ENCODE measurements at places on chromosomes 12 and 14.

GRCh38 chr12:94027561-94027960, 120.8 kb upstream of the PLXNC1 start:
- DNase-seq: no peak

DNA sequence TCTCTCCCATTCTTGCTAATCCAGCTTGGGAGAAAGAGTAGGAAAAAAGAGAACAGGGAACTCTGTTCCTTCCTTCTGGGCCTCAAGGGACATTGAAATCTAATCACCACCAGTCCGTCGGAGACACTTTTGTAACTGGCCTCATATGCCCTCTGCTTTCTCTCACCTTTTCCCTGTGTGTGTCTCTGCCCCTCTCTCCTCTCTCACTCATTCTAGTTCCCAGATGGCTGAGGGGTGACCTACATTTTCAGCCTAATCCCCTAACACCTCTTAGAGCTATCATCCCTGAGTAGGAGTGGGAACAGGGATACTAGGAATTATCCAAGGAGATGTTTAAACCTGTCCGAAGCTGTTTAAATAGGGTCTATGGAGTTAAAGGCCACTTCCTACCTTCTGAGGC, 8.9 kb upstream of the PCK2 start:
- no peak for DNase-seq

DNA sequence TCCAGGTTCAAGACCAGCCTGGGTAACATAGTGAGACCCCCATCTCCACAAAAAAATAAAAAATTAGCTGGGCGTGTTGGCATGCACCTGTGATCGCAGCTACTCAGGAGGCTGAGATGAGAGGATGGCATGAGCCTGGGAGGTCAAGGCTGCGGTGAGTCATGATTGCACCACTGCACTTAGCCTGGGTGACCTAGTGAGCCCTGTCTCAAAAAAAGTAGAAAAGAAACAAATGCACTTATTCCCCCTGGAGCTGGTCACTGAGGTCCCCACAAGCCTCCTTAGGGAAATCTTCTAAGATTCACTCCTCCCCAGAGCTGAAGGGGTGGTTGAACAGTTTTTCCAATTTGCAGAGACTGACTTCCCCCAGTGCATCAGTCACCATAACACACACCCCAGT, 1.6 kb downstream of the CD9 start:
- DNase-seq: no peak

- DNase-seq: no peak
Measured at GRCh38 chr14:80545935-80546854, 334.9 kb upstream of the DIO2 start.

DNA sequence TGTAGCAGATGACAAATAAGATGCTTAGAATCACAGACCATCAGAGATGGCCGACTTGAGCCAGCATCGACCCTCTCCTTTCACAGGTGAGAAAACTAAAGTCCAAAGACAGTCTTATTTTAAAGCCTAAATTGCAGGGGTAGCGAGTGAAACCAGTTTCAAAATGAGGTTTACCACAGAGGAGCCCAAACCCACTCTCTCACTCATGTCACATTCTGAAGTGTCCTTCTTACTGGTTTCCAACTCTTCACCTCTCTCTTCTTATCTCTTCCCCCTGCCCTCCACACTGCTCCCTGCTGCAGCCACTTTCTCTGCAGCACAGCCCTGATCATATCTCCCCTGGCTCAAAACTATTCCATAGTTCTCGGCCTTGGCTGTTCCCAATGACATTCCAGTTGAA, 57.0 kb upstream of the NID2 start:
- DNase-seq: no peak

- DNase-seq: no peak
Measured at GRCh38 chr14:33764876-33765650, 185.8 kb downstream of the EGLN3 start.

DNA sequence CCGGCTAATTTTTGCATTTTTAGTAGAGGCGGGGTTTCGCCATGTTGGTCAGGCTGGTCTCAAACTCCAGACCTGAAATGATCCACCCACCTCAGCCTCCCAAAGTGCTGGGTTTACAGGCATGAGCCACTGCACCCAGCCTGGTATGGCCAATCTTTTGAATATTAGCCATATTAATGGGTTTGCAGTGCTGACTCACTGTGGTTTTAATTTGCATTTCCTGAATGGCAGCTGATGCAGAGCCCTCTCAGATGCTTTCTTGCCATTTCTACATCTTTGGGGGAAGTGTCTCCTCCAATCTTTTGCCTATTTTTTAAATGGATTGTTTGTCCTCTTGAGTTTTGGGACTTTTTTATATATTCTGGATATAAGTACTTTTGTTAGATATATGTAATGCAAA, 55.5 kb upstream of the NPAS3 start:
- no peak for DNase-seq

GRCh38 chr14:35215110-35215813, 76.9 kb upstream of the PSMA6 start:
- DNase-seq: no peak

- no peak for DNase-seq
Measured at GRCh38 chr12:27965966-27966365, 6.6 kb downstream of the PTHLH start.

Measured in stimulated activated CD4-positive, alpha-beta T cell treated with anti-CD3 and anti-CD28 coated beads, Interleukin-1b, Interleukin-23, amount 100 ng/mL, for 4 hours (primary cell).